ENCODE measurements at places on chromosomes 13 and 19.

DNA sequence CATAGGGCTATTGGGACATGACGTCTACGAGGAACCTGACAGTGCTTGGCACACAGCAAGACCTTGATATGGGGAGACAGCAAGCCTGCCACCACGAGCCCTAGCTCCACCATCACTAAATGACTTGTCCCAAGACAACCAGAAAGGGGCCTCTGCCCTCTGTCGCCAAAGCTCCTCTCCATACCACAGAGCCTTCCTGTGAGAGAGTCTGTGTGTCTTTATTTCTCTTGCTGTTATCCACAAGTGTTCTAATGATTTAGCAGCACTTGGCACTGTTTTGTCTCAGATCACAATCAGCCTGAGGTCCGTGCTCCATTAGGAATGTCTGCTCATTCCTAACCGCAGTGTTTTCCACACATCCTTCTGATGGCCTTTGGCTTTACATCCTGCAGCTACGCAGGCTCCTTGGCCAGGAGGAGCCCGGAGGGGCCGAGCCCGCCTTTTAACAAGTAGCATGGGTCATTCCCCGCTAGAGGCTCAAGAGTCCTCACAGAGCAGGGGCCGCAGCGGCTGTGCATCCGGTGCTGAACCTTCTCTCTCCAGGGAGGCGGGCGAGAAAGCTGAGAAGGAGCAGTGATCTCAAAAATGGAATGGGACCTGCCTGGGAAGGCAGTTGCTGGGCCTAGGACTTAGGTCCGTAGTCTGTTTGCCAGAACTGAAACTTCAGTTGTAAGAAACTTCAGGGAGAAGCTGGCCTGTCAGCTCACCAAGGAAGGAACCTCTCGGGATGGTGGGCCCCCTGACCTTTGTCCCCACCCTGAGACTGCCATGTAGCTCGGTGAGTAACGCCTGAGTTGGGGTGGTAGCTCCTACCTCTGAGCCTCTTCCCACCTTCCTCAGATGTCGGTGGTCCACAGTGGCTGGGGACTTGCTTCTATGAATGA, 61.1 kb upstream of the HMGB1 start:
- no peak for DNase-seq

GRCh38 chr19:44785993-44786392, 8.3 kb downstream of the CBLC start:
- no peak for DNase-seq

GRCh38 chr19:48558018-48558684, 6.2 kb downstream of the SULT2B1 start:
- no peak for DNase-seq

GRCh38 chr13:112450904-112451240, 74.7 kb downstream of the SPACA7 start:
- DNase-seq = no peak

GRCh38 chr19:7326105-7326877, 22.4 kb upstream of the ARHGEF18 start:
- no peak for DNase-seq

DNA sequence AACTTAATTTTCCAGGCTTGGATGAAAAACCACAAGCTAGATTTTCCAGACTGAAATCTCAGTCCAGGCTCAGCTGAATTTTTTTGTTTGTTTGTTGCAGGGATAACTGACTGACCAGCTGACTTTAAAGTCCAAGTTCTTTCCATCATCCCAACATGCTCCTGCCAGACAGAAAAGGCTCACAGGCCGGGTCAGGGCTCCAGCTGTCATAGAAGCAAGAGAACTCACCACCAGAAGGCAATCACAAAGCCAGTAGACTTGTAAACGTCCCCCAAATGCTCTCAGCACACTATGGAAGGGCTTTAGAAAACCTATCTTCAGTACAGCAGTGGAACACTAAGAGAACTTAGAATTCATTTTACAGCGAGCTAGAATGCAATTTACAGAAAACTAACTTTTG, 25.5 kb downstream of the DCLK1 start:
- DNase-seq = no peak

DNA sequence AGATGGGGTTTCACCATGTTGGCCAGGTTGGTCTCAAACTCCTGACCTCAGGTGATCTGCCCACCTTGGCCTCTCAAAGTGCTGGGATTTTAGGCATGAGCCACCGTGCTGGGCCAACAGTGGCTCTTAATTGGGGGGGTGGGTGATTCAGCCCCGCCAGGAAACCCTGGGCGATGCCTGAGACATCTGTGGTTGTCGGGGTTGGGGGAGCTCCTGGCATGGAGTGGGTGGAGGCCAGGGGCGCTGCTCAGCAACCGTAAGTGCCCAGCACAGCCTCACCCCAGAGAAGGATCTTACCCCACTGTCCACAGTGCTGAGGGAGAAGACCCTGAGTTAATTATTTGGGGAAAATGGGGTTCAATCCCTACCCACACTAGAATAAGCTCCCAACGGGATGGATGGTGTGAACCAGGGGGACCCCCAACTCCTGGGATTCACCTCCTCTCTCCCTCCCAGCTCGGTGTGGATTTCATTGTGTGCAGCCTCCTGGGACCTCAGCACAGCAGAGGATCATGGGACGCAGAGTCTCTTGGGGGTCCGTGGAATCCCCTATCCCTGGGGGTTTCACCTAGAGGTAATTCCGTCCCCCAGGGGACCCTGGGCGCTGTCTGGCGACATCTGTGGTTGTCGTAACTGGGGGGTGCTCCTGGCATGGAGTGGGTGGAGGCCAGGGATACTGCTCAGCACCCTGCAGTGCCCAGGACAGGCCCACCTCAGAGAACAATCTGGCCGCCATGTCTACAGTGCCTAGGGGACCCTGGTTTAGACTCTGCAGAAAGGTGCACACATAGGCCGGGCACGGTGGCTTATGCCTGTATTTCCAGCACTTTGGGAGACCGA, 68.9 kb downstream of the GADD45B start:
- DNase-seq = no peak

- DNase-seq = no peak
Observed at GRCh38 chr19:55638864-55639359, 1.9 kb upstream of the ZNF580 start.

- no peak for DNase-seq
Observed at GRCh38 chr19:36198119-36198518, 16.3 kb downstream of the ZNF565 start.

GRCh38 chr13:28049215-28049614, 51.2 kb downstream of the FLT3 start:
- DNase-seq = no peak

DNA sequence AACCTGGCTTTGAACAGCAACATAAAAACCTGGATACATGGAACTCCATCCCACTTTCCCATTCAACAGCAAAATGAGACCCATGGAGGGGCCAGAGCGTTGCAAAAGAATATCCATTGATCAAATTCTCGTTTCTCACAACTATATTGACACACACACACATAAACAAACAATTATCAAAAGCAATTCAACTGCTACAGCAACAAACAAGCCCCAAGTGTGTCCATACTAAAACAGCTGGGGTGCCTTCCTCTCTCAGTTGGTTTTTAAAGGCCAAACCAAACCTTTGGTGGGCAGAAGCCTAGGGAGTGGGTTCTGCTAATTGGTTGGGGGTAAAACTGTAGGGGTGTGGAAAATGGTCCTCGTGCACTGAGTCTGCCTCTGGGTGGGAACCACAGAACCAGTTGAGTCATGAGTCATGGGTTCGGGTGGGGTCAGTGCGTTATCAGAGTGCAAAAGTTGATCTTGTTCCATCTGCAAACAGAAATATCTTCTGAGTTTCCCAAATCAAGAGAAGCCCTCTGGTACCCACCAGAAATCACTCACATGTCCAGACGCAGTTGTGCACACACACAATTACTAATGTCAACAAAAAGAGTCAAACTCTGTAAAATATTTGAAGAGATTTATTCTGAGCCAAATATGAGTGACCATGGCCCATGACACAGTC, 18.5 kb downstream of the GPR42 start:
- no peak for DNase-seq

All from activated CD4-positive, alpha-beta T cell treated with anti-CD3 and anti-CD28 coated beads for 24 hours (primary cell).